ENCODE measurements at places on chromosomes 6 and 20.

GRCh38 chr20:25444556-25444955 lies 37.1 kb downstream of the GINS1 start:
- DNase-seq, result no peak

DNA sequence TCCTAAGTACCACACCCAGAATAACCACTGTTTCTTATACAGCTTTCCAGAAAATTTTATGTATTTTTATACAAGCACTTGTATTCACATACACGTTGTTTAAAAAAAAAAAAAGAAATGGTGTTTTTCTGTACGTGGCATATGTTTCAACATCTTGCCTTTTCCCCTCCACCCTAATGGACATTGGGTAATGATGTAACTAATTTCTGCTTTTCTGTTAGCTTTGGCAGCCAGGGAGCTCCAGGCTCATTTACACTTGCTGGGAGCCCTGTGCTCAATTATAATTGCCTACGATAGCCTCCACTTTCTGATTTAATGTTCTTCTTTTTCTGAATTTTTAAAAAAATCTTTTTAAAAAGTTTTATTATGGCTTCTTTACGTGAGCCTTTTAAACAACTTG lies 352.4 kb downstream of the UTRN start:
- no peak for DNase-seq

- no peak for DNase-seq
Measured at GRCh38 chr6:15769511-15770018, 106.7 kb upstream of the DTNBP1 start.

DNA sequence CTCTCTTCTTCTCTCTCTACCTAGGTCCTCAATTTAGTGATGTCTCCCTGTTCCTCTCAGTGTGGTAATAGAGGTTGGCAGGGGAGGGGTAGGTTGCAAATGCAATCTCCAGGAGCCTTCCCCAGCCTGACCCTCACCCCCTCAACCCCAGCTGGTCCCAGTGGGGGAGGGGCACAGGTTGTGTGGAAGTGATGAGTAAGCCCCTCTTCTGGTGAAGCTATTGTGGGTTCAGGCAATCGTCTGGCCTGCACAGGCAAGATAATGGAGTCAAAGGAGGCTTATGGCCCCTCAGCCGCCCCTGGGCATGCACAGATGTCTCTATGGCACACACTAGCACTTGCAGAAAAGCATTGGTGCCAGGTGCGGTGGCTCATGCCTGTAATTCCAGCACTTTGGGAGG lies 10.8 kb upstream of the ADA start:
- DNase-seq, result no peak

DNA sequence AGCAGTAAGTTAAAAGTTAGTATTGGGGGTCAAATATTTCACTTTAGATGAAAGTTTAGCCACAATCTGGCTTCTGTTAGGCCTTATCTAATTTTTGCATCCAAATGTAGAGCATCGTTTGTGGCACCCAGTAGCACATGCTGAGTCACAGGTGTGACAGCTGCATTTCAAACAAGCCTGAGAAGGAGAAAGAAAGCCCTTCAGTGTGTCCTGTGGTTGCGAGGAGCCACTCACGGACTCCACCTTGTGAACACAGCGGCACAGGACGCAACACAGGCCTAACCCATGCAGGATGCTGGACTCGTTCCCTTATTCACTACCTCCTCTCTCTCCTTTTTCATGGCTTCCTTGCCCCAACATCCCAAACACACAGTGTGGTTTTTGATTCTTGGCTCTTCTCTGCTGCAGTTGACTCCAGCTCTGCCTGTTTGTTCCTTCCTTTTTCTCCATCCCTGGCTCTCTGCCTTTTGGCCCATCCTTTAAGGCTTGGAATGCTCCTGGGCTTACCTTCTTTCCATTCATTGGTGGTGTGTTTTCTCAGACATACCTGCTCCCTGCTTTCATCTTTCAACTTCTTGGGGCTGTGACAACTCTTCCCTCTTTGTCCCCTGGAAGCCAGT lies 124.2 kb downstream of the SLC16A10 start:
- DNase-seq, result no peak

- DNase-seq, result no peak
Measured at GRCh38 chr20:22338140-22338708, 246.1 kb downstream of the FOXA2 start.

DNA sequence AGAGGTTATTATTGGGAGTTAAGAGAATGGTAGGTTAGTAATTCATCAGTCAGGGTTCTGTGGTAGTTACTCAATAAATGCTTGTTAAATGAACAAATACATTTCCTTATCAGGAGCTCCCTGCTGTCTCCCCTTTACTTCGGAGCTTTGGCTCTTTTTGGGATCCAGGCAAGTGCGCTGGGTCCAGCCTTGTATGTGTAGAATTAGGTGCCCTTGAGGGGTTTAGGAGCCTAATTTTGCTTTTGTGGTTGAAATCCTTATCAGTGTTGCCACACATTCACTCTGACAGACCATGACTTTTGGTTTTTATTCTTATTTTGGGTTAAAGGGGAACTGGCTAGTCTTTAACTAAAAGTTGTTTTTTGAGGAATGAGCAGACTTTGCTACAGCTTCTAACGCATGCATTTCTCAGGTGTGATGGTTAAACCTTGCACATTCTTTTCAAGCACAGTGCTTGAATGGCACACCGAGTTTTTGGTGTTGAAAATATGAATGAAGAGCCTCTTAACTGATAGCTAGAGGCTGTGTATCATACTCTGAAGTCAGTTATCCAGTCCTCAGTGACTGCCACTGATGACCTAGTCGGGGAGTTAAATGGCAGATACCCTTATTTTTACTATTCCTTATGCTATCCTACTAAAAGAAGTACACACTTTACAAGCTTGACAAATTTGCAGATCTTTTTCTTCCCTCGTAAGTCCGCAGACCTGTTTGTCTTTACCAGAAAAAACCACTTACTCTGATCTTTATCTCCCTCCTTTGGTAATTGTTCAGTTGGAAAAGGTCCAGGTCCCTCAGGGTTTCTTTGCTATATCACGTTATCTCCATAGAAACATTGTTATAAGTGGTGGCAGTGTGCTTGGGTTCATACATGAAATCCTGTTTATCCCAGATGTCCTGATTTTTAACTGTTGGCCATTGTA lies 50.7 kb upstream of the PLCG1 start:
- DNase-seq, result no peak

- no peak for DNase-seq
Measured at GRCh38 chr6:131657630-131658111, 20.6 kb downstream of the ENPP3 start.

DNA sequence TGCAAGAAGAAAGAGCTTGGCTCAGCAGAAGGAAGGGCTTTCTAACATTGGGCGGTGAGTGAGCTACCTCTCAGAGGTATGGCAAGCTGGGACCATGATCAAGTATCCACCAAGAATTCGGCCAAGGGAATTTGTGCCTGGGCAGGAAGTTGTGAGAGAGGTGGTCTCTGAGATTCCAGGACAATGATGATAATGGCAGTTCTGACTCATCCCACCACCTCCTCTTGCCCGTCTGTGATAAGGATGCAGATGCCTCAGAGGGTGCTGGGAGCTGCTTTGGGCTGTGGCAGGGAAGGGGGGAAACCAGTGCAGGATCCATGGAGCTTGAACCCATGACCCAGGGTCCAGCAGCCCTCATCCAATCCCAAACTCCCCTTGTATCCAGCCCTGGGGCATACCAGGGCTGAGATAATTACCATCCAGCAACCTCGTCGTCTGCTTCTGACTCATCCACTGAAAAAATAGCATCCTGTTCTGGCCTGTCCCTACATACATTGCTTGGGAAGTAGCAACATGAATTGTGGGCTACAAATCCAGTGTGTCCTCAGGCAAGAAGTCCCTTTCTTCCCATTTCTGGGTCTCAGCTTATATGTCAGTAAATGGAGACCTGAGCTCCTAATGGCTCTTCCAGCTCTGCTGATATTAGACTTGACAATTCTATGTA lies 5.9 kb downstream of the TGM6 start:
- no peak for DNase-seq

DNA sequence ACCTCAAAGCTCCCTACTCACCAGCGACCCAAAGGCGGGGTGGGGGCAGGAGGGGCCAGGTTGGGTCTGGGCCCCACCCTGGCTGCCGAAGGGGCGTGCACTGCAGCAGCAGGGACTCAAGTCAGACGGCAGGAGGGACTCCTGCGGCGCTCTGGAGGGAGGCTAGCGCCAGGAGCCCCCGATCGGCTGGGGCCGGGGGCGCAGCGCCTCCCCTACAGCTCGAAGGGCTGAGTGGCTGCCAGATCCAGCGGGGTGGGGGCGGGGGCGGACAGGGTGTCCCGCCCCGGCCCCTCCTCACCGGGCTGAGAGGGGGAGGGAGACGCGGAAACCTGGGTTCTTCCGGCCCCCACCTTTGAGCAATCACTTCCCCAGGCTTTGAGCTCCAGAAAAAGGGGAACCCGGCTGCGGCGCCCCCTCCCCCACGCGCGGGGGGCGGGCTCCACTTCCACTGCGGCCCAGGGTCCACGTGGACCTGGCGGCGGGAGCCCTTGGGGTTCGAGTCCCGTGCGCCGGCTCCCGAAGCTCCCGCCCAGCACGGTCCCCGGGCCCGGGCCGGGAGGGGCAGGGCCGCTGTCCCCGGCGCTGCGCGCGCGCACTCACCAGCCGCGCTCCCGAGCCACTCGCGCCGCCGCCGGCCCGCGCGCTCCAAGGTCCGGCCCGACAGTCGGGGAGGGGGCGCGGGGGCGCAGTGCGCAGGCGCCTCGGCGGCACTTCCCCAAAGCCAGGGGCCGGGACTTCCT lies at the start of gene RGS19:
Gene RGS19 (minus strand): TSS at position 246 of the 740 bp plus-strand sequence. CDS start 2,632 bp downstream, outside the sequence.
- DNase-seq, result peak; percentile 18

- DNase-seq, result no peak
Measured at GRCh38 chr6:1496836-1497760, 107.7 kb downstream of the FOXF2 start.

DNA sequence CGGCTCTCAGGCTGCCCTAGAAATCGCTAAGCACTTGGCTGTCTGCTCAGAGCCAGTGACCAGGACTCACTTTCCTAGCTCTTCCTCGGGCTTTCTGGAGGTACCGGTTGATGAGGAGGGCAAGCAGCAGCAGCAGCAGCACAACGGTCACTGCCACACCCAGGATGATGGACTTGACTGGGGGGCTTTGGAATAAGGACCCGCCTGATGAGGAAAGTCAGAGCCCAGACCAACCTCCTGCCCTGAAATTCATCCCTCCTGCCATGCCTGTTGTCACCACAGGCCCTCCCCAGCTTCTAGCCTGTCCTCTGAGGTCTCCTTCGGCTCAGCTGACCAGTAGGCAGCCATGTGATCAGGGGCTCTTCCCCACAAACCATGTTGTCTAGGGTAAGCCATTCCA lies 16.2 kb downstream of the TREML2 start:
- no peak for DNase-seq

GRCh38 chr20:11978496-11978895 lies 60.8 kb downstream of the BTBD3 start:
- DNase-seq, result no peak

GRCh38 chr20:51508780-51509179 lies 33.7 kb downstream of the NFATC2 start:
- no peak for DNase-seq

DNA sequence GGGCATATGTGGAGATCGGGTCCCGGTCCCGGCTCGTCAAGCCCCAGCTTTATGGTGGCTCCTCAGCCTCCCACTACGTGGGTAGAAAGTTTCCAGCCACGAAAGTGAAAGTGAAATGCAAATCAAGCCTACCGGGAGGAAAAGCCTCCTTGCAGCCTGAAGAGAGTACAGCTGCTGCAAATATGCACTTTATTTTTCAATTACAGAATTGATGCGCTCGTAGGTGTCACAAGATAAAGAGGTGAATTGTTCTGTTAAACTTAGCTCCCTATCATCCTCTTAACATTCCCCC lies 373 bp upstream of the PCNA start:
- DNase-seq, result no peak

- DNase-seq, result no peak
Measured at GRCh38 chr6:29892696-29893095, 49.6 kb upstream of the HLA-A start.

- no peak for DNase-seq
Measured at GRCh38 chr6:34990971-34991560, 102.0 kb downstream of the ANKS1A start.

- no peak for DNase-seq
Measured at GRCh38 chr6:8526624-8527023, 91.3 kb upstream of the SLC35B3 start.

DNA sequence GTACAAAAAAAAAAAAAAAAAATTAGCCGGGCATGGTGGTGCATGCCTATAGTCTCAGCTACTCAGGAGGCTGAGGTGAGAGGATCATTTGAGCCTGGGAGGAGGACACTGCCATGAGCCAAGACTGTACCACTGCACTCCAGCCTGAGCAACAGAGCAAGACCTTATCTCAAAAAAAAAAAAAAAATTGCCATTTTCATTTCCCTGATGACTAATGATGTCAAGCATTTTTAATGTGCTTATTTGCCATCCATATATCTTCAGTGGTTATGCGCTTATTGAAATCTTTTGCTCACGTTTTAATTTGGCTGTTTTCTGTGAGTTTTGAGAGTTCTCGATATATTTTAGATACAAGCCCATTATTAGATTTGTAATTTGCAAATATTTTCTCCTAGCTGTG lies 46.7 kb downstream of the PFDN4 start:
- DNase-seq, result no peak

DNA sequence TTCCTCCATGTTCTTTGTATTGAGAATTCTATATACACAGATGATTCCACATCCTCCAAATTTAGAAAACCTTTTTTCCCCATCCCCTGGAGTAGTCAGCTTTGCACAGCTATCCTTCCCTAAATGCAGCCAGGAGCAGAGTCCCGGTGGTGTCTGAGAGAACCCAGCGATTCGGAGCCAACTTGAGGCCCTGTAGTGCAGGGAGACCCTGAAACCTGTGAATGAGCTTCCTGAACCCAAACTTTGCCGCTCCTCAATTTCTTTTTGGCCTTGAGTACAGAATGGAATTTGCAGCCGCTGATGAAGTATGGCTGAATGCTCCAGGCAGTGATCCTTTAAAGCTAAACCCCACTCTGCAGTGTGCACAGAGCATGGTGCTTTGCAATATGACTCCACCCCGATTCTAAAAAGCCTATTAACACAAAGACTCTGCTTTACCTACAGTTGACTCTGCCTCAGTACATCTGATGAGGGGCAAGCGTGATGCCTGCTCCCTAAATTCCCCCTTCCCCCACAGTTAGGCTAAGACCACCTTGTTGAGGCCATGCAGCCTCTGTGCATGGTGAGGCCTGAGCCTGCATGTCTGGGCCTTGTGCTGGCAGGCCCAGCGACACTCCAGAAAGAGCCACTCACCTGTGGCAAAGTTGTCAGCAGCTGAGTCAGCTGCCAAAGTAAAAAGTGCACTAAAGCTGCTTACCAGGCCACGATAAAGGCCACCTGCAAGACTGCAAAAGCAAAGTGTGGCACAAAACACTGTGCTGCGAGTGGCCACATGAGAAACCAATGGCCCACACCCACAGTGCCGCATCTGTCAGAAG lies 82.1 kb downstream of the PLEKHG1 start:
- no peak for DNase-seq

- DNase-seq, result no peak
Measured at GRCh38 chr6:129645830-129646579, 64.0 kb downstream of the ARHGAP18 start.

GRCh38 chr6:35663447-35664235 lies 25.1 kb downstream of the FKBP5 start:
- DNase-seq, result no peak

GRCh38 chr20:60038400-60039008 lies 80.3 kb downstream of the CDH26 start:
- DNase-seq, result no peak
